Activated naive CD4-positive, alpha-beta T cell treated with anti-CD3 and anti-CD28 coated beads, Interleukin-2, amount 50 U/mL, for 16 hours (primary cell): ENCODE measurements at places on chromosomes 11 and 22.

- no peak for DNase-seq
Observed at GRCh38 chr11:43941257-43941994, 1.0 kb upstream of the C11orf96 start.

GRCh38 chr11:7690648-7691047 is 15.6 kb downstream of the OVCH2 start:
- no peak for DNase-seq

DNA sequence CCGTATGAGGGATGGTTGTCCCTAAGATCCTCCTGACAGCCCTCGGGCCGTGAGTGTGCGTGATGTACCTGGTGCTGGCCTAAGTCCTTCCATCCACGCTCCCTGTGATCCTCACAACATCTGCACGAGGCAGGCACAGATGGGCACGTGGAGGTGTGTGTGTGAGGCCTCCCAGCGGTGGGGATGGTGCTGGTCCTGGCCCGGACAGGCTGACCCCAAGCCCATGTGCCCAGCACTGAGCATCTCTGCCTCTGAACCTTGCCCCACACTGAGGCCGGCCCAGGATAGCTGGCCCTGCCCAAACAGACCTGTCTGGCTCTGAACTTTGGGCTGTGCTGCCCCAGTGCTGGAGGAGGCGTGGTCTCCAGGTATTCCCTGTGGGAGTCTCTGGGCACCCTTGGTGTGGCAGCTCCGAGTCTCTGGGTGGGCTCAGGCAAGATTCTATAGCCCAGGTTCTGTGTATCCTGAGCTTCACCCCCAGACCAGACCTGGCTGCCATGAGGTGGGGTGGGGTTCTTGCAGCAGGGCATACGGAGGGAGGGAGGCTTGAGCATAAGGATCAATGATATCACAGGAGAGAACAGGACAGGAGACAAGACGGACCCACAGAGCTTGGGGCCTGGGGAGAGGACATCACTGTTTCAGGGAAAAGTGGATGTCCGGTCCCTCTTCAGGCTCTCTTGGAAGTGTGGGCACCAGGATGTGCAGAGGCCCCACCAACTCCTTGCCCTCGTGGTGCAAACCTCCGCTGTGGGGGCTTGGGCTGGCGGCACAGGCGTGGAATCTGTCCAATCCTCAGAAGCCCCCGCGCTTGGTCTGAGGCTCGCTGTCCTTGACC is 881.8 kb downstream of the BRD1 start:
- DNase-seq, result no peak

DNA sequence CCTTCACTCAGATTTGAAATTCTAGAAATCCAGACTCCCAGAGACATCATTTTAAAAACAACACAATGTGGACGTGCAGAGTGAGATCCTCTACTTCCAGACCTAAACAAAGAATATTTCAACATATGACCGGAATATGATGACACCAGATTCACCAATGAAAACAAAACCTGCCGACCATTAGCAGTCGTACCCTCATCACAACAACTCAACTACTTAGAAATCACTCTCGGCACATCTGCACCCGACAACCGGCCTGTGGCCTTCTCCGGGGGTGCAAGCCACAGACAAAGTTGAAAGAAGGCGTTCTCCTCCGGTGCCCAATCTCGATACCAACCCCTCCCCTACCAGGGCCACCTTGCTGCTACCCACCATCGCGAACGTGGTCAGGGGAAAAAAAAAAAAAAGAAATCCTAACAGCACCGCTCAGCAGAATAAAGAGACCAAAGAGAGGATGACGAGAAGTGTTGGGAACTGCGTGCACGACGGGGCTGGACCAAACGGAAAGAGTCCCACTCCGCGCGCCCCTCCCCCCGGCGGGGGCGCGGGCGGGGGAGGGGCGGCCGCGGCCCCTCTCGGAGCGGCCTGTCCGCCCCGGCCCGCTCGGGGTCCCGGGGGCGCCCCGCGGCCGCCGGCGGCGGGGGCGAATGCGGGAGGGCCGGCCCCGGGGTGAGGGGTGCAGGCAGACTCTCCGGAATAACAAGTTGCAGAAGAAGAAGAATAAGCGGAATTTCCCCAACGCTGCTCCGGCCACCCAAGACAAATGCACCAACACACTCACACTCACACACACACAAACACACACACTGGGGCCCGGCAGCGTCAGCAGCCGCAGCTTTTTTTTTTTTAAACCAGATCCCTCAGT is 1.7 kb downstream of the PHF21A start:
- DNase-seq, result peak; percentile 51

DNA sequence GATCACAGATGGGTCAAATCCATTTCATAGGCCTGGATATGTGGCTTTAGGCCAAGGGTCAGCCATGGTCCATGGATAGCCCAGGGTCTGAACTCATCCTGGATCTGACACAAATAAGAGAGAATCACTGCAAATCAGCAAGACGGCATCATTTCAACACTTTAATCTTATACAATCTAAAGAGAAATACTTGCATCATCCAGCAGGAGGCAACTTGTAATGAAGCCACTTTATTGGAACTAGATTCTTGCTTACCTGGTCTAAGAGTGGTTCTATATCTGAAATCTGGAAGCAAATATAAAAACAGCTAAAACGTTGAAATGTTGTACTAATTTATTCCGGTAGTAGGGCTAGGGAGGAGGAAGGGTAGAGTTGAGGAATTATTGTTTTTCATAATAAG is 870.1 kb downstream of the JRKL start:
- no peak for DNase-seq

DNA sequence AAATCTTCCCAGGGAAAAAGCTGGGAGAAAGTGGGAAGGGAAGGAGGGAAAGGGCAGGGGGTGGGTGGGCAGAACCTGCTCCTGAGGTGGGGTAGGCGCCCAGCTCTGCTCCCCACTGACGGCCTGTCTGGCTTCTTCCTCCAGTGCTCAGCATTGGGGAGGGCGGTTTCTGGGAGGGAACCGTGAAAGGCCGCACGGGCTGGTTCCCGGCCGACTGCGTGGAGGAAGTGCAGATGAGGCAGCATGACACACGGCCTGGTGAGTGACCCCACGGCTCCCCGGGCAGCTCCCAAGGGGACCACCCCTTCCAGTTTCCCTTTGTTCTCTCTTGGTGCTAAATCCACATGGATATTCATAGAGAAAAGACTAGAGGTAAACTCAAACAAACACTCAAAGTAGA is 25.9 kb downstream of the SHANK3 start:
- peak; percentile 3 for DNase-seq

DNA sequence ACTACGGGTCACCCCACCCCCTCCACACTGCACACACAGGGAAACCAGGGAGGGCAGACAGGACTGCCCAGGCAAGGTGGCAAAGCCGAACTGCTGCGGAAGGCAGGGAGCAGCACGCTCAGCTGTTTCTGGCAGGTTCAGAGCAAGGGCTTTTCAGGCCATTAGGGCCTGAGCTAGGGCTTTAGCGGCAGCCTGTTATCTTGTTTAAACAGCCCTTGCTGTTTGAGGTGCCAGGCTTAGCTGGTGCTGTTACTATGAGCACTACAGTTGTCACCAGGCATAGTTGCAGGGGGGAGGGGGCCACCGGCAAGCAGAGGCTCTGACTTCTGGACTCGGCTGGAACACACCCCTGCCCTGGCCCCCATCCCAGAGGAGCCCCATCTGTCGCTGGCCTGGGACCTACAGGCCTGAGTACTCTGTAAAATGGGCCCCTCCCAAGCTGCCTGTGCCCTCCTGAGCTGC is 34.9 kb downstream of the RSPH14 start:
- no peak for DNase-seq

GRCh38 chr11:1293619-1294015 is 15.8 kb downstream of the TOLLIP start:
- no peak for DNase-seq

- no peak for DNase-seq
Observed at GRCh38 chr11:73334384-73335203, 26.5 kb downstream of the ARHGEF17 start.

DNA sequence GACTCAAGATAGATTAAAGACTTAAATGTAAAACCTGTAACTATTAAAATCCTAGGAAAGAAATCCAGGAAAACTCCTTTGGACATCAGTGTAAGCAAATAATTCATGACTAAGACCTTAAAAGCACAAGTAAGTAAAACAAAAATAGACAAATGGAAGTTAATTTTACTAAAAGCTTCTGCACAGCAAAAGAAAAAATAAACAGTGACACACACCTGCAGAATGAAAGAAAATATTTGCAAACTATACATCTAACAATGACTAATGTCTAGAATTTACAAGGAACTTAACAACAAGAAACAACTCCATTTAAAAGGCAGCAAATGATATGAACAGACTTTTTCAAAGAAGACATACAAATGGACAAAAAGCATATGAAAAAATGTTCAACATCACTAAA is 359.1 kb downstream of the LUZP2 start:
- DNase-seq, result no peak

DNA sequence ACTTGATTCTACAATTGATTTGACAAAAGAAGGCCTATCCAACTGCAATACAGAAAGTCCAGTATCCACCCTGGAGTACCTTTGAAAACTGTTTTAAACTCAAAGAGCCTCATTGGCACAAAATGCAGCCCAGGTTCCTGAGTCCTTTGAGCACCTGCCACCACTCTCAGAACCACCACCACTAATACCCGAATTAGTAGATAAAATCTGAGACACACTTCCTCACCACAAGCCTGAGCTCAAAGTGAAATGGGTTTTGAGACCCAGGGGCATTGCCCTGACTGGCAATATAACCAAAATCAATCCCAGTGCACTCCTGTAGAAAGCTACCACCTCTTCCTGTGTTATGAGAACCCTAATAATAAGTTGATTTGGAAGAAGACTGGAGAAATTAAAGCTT is 215.7 kb downstream of the CSNK2A3 start:
- DNase-seq, result no peak

DNA sequence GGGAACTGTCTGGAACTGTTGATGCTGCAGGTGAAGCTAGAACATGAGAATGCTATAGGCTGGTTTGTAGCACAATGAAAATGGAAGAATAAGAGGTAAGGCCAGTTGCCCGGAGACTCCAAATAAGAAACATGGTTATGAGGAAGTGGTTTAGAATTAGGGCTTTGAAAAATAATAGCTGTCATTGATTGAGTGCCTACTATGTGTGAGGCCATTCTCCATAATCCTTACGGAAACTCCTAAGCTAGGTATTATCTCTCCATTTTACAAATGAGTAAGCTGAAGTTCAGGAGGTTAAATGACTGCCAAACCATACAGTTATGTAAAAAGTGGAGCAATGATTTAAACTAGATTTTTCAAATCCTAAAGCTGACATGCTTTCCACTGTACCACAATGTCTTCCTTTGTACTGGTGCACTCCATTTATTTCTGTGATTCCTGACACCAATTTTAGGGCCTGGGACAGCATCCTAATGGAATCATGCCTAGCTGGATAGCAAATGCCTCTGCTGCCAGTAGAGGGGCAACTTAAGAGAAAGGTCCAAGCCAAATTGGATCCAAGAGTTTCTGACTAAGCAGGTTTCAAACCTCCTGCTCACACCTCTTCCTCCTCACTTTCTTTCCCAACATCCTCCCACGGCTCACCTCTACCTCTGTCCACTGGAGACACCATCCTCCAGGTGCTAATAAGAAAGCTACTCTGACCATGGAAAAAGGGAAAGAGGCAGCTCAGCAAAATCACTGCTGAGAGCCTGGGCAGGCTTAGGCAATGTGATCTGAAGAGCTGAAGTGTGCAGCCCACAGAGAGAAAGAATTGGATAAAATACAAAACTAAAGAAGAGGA is 46.9 kb upstream of the PICALM start:
- DNase-seq, result no peak

DNA sequence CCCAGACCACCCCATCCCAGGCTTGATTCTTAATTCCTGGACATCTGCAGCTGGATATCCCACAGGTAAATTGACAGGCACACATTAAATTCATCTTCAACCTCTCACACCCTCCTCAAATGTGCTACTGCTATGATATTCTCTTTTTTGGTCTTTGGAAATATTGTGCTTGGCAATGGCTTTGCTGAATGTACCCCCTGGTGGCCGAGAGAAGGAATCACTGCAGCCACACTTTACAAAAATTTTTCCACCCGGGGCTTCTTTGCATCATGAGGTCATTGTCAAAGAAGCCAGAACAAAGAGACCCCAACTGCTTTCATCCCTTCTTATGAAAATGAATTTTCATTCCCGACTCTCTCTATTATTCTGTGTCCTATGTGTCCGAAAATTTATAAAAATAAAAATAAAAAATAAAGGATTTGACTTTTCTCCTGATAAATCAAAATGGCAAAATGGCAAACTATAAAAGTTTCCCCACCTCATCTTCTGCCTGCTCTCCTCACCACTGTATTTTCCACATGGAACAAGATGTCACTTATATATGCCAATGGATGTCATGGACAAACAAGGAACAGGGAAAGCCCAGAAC is 15.0 kb upstream of the CYB5R2 start:
- no peak for DNase-seq

- DNase-seq, result no peak
Observed at GRCh38 chr11:2382129-2382517, 5.0 kb downstream of the CD81 start.

- no peak for DNase-seq
Observed at GRCh38 chr22:46350121-46350520, 14.6 kb downstream of the TRMU start.
